CD4-positive, alpha-beta T cell (primary cell): ENCODE measurements at places on chromosomes 2 and 18.

DNA sequence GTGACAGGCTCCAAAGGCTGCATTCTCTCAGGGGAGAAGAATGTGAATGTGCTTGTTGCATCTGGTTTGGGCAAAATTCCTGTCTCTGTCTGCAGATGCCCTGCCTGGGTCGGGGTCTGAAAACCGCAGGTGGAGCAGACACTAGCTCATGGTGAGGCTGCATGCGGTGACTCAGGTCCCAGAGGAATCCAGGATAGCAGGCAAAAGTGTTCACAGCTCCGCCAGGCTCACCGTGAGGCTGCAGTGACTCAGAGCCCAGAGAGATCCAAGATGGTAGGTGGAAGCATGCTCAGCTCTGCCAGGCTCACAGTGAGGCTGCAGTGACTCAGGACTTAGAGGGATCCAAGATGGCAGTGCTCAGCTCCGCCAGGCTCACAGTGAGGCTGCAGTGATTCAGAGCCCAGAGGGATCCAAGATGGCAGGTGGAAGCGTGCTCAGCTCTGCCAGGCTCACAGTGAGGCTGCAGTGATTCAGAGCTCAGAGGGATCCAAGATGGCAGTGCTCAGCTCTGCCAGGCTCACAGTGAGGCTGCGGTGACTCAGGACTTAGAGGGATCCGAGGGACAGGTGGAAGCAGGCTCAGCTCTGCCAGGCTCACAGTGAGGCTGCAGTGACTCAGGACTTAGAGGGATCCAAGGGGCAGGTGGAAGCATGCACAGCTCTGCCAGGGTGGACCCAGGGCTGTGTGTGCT lies 200.5 kb downstream of the ACKR3 start:
- no peak overlapping the region for H3K4me3 ChIP-seq
- no peak for DNase-seq
- H3K36me3 ChIP-seq = no peaks in the 10 kb centered on the region
- H3K4me1 ChIP-seq = no peaks in the 10 kb centered on the region
- peaks cover 2% of the 10 kb centered on the region for H3K27me3 ChIP-seq
- H3K27ac ChIP-seq = no peak overlapping the region

DNA sequence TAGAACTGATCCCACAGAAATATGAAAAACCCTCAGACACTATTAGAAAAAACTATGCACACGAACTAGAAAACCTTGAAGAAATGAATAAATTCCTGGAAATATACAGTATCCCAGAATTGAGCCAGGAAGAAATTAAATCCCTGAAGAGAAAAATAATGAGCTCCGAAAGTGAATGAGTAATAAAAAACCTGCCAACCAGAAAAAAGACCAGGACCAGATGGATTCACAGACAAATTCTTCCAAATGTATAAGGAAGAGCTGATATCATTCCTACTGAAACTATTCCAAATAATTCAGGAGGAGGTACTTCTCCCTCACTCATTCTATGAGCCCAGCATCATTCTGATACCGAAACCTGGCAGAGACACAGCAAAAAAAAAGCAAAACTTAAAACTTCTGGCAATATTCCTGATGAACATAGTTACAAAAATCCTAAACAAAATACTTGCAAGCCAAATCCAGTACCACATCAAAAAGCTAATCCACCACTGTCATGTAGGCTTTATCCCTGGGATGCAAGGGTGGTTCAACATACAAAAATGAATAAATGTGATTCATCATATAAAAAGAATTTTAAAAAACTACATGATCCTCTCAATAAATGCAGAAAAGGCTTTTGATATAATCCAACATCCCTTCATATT lies 1397.6 kb upstream of the DDX18 start:
- no peaks in the 10 kb centered on the region for H3K36me3 ChIP-seq
- DNase-seq = no peak
- H3K27me3 ChIP-seq = no peaks in the 10 kb centered on the region
- no peaks in the 10 kb centered on the region for H3K4me1 ChIP-seq

GRCh38 chr2:43038034-43038695 lies 188.2 kb downstream of the ZFP36L2 start:
- DNase-seq = no peak
- H3K27ac ChIP-seq = no peak overlapping the region
- no peaks in the 10 kb centered on the region for H3K36me3 ChIP-seq
- H3K4me3 ChIP-seq = no peak overlapping the region
- H3K4me1 ChIP-seq = peaks cover 7% of the 10 kb centered on the region
- H3K27me3 ChIP-seq = no peaks in the 10 kb centered on the region

DNA sequence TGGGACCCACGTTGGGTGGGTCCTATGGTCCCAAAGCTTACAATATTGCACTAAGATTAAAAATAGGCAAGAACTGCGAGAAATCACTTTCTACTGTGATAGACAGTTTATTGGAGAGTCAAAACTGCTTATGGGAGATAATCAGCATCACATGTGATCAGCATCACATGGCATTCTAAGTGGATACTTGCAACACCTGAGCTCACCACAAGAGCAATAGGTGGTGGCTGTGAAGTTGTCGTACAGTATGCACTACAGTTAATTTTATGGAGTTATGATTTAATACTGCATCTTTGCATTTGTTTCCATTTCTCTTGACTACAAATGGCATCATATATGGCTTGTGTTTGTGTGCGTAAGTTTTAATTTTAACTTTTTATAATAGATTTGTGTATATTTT lies 11.6 kb downstream of the PNO1 start:
- H3K4me1 ChIP-seq = no peaks in the 10 kb centered on the region
- H3K36me3 ChIP-seq = peaks cover 65% of the 10 kb centered on the region
- H3K27ac ChIP-seq = no peak overlapping the region
- no peak for DNase-seq

- no peaks in the 10 kb centered on the region for H3K27me3 ChIP-seq
- no peaks in the 10 kb centered on the region for H3K4me1 ChIP-seq
- no peak overlapping the region for H3K27ac ChIP-seq
- H3K4me3 ChIP-seq = no peak overlapping the region
- no peaks in the 10 kb centered on the region for H3K36me3 ChIP-seq
- DNase-seq = no peak
Observed at GRCh38 chr2:170685591-170685990, 29.5 kb upstream of the SP5 start.

- no peak overlapping the region for H3K4me3 ChIP-seq
- no peak for DNase-seq
- H3K27ac ChIP-seq = no peak overlapping the region
- no peaks in the 10 kb centered on the region for H3K36me3 ChIP-seq
Observed at GRCh38 chr2:102235042-102235473, 48.2 kb downstream of the IL1RL2 start.

DNA sequence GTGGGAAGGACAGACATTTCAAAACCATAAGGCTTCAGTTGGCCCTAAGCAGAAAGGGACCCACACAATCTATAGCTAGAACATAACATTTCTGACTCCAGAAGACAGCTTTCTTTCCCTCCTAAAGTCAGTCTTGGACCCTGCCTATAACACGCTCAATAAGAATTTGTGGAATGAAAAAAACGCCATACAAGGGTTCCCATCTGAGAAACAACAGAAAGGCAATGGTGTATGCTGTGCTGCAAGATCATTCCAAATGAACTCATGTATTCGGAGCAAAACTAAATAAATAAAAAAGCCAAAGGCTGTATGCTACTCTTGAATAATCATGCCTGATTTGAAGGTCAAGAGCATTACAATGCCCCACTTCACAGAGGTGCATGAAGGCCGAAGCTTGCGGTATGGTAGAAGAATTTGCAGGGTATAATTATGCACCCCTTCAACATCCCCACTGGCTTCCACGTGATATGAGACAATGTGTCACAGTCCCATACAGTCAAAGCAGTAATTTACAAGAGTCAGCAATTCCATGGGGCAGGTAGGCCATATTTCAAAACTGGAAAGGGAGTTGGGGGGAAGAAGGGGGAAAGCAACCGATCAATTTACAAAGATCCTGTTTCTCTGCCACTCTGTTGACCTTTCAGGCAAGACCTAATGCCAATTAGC lies 61.4 kb upstream of the SLC14A2 start:
- no peak for DNase-seq
- H3K27me3 ChIP-seq = peaks cover 3% of the 10 kb centered on the region
- H3K36me3 ChIP-seq = no peaks in the 10 kb centered on the region
- no peak overlapping the region for H3K4me3 ChIP-seq
- no peaks in the 10 kb centered on the region for H3K4me1 ChIP-seq

- H3K36me3 ChIP-seq = no peaks in the 10 kb centered on the region
- H3K4me3 ChIP-seq = no peak overlapping the region
- peak; percentile 6 for DNase-seq
Observed at GRCh38 chr2:159091976-159092375, 123.5 kb downstream of the TANC1 start.

DNA sequence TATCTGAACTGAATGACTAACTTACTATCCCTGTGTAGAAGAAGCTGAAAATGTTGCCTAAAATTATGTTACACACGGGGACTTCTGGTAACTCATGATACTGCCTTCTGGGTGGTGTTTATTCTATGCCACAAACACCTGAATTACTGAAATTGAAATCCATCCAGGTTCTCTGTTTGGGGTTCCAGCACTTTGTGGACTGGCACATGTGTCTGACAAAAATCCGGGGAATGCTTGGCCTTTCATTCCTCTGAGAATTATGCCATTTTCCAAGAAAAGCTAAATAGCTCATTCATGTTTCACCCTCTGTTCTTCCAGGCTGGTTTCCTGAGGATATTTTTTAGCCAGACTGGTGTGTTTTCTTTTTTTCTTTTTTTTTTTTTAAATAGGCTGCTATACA lies 59.5 kb upstream of the POU3F3 start:
- H3K4me3 ChIP-seq = no peak overlapping the region
- no peaks in the 10 kb centered on the region for H3K4me1 ChIP-seq
- no peaks in the 10 kb centered on the region for H3K36me3 ChIP-seq
- H3K27ac ChIP-seq = no peak overlapping the region
- no peak for DNase-seq
